ENCODE measurements at places on chromosomes 12 and 14. TPM values are rescaled to one million over a fixed set of nuclear protein-coding genes. Genes with fewer than 3 reads are reported as not detected.

Gene CD4
- total RNA-seq, result 0.25 TPM

Gene RPGRIP1
- not detected for total RNA-seq

Gene WNT5B
- total RNA-seq, result 96.5 TPM

Gene GSG1
- 0.12 TPM for total RNA-seq

Gene AICDA
- total RNA-seq, result not detected

Gene PIWIL1
- total RNA-seq, result not detected

Gene NAV3
- 126 TPM for total RNA-seq

Gene SYNDIG1L
- not detected for total RNA-seq

Gene NRL
- total RNA-seq, result 1.00 TPM

Gene TTC6
- total RNA-seq, result under 0.01 TPM

Gene INHBC
- not detected for total RNA-seq

Gene KCNMB4
- 1.00 TPM for total RNA-seq

Gene IL26
- not detected for total RNA-seq

Gene GUCY2C
- not detected for total RNA-seq

Gene FBLN5
- total RNA-seq, result 25.0 TPM

Gene ANKS1B
- 1.2 TPM for total RNA-seq

Gene KERA
- not detected for total RNA-seq

Gene ARHGAP9
- total RNA-seq, result 0.12 TPM

Gene CLEC12A
- total RNA-seq, result not detected

Gene GPX2
- total RNA-seq, result not detected

Gene IL31
- total RNA-seq, result not detected

Gene PAH
- total RNA-seq, result under 0.01 TPM

Gene GLI1
- 2.4 TPM for total RNA-seq

Gene CLEC4D
- not detected for total RNA-seq

Gene TSPAN19
- 0.25 TPM for total RNA-seq

Gene IPO4
- 71.6 TPM for total RNA-seq

Gene GPATCH2L
- 92.2 TPM for total RNA-seq

Gene PTCSC3
- total RNA-seq, result not detected

Gene DHRS4L2
- 14.9 TPM for total RNA-seq

Gene OR6C4
- not detected for total RNA-seq

Gene RBM25
- total RNA-seq, result 44.7 TPM

Gene LRIG3
- 33.5 TPM for total RNA-seq

Gene ACTR10
- 43.9 TPM for total RNA-seq

Gene CCDC197
- total RNA-seq, result not detected

Gene EXOC3L4
- 0.50 TPM for total RNA-seq

Gene TDRD9
- 2.2 TPM for total RNA-seq

Gene DTX1
- under 0.01 TPM for total RNA-seq

Gene GALNT16
- 1.1 TPM for total RNA-seq

Gene TROAP
- total RNA-seq, result 19.1 TPM

Gene PTGR2
- 11.2 TPM for total RNA-seq

Gene KLRC1
- not detected for total RNA-seq

Gene FOXG1
- under 0.01 TPM for total RNA-seq

Gene EIF2S3B
- 1.2 TPM for total RNA-seq

Gene LYSET
- total RNA-seq, result 7.4 TPM

Gene OR6C76
- not detected for total RNA-seq

Gene JPH4
- total RNA-seq, result not detected

Gene SLC25A47
- total RNA-seq, result not detected

All from uterine smooth muscle cell (primary cell).